ENCODE measurements at places on chromosomes 13 and 19. TPM values are rescaled to one million over a fixed set of nuclear protein-coding genes. Genes with fewer than 3 reads are reported as not detected.

The CATSPERD gene
- total RNA-seq, result not detected

The LILRB5 gene
- total RNA-seq, result not detected

The FAM83E gene
- 21.9 TPM for total RNA-seq

The FREM2 gene
- under 0.01 TPM for total RNA-seq

The TICAM1 gene
- 2.3 TPM for total RNA-seq

The FBN3 gene
- total RNA-seq, result not detected

GRCh38 chr13:39599012-39599411, 4.0 kb downstream of the LHFPL6 start:
- DNase-seq, result no peak

DNA sequence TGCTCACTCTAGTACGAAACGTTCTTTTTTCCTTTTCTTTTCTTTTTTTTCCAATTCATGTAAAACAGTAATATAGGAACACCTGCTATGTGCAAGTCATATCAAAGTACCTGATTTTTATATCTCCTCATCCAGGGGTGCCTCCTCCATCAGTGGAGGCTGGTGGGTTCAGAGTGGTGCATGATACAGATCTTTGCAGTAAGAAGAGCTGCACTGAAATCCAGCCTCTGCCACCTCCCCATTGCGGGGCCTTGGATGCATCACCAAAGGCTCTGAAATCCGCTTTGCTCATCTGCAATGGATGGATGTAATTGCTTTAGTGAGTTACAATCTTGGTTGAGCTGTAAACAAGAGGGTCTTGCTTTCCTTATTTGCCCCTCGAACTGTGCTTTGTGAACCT, 38.3 kb downstream of the GPR12 start:
- no peak for DNase-seq

GRCh38 chr19:32309711-32310390, 35.6 kb upstream of the ZNF507 start:
- no peak for DNase-seq

DNA sequence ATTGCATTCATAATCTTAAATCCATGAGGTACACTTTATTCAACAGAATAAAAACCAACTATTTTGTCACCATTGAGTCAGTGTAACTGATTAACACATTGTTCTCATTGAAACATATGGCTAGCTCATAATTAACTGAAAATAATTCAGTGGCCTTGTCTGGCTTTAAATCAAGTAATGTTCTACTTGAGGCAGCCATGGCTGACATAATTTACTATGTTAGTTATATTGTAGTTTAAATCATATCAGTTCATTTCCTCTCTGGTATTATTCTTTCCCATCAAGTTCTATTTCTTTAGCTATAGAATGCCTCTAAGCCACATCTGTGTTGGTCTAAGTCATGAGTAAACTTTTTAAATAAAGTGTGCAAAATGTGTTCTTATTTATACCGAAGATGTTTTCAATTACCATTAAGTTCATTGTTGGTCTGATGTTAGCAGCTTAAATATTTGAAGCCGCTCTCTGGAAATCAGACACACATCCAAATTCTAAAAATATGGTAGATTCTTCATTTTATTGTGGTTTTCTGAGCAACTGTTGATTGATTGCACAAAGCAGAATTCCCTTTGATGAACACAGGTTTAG, 393.7 kb downstream of the GPC6 start:
- no peak for DNase-seq

DNA sequence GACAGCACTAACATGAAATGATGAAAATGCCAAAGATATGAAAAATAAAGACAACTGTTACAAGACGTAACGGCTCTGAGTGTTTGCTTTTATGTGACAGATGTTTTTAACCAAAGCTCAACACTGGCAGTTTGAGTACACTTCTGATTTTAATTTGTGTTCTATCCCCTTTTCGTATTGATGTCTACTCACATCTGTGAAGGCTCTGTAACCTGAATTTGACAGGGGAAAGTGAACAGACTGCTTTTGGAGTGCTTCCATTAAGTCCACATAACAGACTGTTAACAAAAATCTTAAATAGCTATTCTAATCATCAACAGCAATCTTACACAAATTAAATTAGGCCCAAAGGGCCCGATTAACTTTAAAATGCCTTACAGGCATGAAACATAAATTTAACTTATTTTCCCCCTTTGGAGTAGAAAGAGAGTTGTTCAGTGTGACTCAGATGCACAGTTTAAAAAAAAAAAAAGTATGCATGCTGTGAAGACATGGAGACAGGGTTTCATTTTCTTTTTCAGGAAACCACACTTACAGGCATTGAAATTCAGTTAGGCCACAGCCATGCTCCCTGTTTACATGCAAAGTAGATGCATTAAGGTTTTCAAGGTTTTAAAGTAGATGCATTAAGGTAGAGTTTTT, 16.3 kb upstream of the RNASEH2B start:
- no peak for DNase-seq

DNA sequence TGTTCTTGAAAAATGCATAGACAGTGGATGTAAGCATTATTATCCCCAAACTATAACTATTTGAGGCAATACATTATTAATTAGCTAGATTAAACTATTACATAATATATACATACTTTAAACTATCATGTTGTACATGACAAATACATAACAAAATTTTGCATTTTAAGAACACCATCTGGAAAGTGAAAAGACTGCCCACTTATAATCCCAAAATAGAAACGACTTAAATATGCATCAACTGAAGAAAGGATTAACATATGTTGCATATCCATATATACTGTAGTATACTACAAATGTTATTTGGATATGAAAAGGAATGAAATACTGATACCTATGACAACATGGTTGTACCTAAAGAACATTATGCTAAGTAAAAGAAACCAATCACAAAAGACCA, 700.8 kb upstream of the SPRY2 start:
- no peak for DNase-seq

GRCh38 chr13:40644838-40645604, 21.4 kb downstream of the FOXO1 start:
- peak; percentile 82 for DNase-seq

DNA sequence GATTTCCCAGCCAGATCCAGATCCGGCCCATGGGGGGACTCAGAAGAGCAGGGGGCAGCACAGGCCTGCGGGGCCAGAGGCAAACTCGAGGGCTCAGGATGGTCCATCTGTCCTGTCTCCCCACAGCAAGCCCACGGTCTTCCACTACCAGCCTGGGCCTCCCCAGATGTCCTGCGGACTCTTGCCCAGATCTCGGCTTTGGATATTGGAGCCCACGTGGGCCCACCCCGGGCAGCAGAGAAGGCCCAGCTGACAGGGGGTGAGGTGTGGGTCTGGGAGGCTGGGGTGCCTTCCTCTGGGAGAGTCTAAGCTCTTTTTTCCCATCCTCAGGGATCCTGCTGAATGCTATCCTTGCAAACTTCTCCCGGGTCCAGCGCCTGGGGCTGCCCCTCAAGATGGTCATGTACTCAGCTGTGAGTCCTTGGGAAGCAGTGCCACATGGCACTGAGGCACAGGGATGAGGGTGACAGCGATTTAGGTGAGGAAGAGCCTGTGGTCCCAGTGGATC, 3.4 kb downstream of the ACP4 start:
- no peak for DNase-seq

DNA sequence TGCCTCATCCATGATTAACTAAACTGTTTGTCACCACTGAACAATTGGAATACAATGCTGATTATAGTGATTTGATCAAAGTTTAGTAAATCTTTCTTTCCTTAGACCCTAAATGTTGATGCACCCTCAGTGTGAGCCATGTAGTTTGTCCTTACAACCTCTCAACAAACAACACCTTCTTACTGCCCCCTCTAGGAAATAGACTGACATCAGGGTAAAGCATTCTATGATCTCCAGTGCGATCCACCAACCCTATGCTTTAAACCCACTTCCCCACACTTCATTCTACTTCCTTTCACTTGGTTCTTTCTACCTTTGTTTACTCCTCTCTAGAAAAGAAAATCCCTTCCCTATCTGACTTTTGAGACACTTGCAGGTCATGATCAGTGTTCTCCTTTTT, 1842.5 kb upstream of the PRR20A start:
- no peak for DNase-seq
